ENCODE measurements at places on chromosomes 2 and 18.

GRCh38 chr2:37877457-37878315, 47.4 kb upstream of the RMDN2 start:
- peak; percentile 45 for DNase-seq

DNA sequence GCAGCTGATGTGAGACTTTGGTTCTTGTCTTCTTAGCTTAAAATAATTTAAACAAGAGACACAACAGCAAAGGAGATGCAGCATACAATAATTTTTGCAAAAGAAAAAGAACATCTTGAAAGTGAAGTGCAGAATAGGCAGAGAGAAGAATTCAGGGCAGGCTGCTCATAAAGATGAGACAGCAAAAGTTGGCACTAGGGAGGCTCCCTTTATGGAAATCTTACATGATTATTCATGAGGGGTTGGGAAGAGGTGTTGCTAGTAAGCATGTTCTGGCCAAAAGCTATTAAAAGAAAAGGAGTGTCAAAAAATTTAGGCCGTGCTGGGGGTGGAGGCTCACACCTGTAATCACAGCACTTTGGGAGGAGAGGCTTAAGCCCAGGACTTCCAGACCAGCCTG, 4.2 kb upstream of the ALPP start:
- DNase-seq, result no peak

- DNase-seq, result peak; percentile 77
Measured at GRCh38 chr2:230868161-230868946, 3.6 kb downstream of the ITM2C start.

DNA sequence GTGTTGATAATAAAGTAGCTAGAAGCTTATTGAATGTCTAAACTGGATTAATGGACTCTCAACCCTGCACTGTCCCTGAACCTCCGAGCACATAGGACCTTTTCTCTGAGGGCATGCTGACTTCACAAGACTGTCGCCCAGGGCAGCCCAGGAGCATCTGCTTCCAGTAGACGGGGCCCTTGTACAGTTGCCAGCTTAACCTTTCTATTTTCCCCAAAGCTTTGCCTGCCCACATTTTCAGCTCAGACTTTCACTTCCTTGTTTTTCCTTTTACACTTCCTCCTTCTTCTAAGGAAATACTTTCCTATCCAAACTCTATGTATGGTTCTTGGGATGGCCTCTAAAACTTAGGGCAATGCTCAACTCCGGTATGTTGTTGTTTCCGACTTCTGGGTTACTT, 1.3 kb downstream of the VWA3B start:
- DNase-seq, result no peak

- DNase-seq, result no peak
Measured at GRCh38 chr2:108412995-108413710, 35.4 kb downstream of the SULT1C4 start.

- DNase-seq, result no peak
Measured at GRCh38 chr2:85741833-85742455, 11.8 kb upstream of the ATOH8 start.

- DNase-seq, result no peak
Measured at GRCh38 chr2:99890568-99891427, 251.6 kb downstream of the AFF3 start.

- no peak for DNase-seq
Measured at GRCh38 chr2:126664639-126665038, 8.7 kb downstream of the GYPC start.

DNA sequence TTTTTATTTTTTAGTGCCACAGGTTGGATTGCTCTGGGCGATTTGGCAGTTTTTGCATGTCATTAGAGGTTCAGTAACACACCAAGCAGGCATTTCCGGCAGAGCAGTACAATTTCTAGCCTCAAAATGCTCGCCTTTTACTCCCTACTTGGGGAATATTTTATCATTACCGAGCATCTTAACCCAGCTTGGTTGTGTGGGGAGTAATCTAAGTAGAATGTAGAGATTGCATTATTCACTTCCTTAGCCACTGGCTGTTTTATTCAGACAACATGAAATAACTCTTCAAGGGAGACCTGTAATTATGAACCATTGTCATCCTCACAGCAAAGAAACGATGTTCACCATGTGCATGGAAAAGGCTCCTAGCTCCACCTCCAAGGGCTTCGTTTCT, 13.1 kb downstream of the GRP start:
- DNase-seq, result no peak

DNA sequence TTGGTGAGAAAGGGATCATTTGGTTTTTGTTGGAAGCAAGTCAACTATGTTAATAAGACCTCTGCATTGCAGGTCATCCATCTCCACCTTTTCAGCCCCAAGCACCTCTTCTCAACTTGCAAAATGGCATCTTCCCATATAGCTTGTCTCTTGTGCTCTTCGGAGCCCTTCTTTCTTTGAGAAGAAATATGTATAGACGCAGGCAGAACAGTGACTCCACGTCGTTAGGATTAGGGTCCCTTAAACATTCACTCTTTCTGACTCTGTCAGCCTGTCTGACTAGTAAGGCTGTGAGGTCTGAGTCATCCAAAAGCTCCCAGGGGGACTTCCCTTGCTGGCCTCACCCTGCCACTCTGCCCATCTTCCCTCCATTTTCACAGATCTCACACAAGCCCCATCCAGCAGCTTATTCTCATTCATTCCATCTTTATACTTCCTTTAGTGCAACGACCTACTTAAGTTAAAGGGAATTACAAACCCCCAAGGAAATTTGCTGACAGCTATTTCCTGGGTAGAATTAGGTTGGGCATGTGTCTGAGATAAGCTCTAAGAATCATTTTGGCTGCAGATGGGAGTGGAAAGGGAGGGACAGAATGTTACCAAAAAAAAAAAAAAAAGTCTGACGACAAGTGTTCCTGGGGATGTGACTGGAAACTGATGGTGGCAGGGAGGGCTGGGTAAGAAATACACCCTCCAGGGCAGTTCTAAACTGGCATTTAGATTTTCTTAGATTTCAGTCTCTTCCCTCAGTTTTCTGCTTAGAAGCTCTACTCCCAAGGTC, 37.7 kb upstream of the MEX3C start:
- DNase-seq, result peak; percentile 55

DNA sequence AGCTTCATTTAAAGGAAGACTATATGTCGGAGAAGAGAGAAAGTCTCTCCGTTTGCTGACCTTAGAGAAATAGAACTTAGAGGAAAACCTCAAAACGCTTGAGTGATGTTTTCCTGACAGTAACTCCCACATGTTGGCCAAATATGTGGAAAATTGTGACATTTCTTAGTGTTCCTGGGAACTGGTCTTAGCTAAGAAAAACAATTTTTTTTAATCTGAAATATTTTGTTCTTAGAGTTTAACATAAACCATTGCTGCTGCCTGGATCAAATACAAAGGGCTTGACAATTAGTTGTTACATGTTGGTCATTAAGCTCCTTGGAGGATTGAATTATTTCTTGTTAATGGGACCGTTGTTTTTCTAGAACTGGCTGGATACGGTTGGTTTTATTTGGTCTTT, 16.3 kb downstream of the DYNC2LI1 start:
- DNase-seq, result no peak

DNA sequence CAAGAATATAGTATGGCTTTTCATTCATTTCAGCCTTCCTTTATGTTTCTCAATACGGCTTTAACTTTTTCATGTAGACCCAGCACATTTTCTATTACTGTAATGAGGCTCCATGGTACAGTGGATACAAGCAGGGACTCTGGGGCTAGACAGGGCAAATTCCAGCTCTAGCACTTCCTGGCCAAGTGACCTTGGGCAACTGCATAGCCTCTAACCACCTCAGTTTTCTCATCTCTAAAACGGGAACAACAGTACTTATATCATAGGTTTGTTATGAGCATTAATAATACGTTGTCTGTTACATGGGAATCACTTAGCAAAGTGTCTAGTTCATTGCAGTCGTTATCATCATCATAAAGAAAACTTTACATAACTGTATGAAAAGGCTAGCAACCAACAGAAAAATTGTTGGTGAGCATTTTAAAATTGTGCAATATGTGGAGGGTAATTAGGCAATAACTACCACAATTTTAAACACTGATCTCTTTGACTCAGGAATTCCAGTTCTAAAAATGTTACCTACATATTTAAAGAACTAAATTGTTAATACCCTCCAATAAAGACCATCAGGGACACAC, 13.7 kb upstream of the RMDN2 start:
- DNase-seq, result no peak

DNA sequence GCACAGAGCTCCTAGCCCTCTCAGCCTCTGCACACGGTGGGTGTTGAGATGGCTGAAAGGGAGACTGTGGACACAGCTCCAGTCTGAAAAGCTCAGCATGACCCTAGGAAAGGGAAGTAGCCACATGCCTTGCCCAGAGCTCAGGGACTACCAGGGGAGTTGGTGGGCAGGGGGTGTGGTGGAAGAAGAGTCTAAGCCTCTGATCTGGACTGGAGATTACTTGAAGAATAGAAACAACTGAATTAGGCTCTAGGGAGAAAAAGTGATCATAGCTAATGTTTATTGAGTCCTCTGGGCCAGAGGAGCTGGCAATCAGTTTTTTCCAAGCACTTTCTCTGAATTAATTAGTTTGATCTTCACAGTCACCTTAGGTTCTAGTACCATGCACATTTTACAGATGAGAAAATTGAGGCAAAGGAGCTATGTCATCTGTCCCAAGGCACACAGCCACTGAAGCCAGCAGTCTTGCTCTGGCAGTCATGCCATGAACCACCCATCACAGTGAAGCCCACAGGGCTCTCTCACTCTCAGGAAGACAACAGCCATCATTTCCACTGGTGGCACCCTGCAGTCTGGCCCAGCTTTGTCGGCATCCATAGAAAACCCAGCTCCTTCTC, 10.3 kb downstream of the SDC1 start:
- no peak for DNase-seq

GRCh38 chr18:76592096-76592495, 97.1 kb upstream of the ZNF516 start:
- DNase-seq, result no peak

DNA sequence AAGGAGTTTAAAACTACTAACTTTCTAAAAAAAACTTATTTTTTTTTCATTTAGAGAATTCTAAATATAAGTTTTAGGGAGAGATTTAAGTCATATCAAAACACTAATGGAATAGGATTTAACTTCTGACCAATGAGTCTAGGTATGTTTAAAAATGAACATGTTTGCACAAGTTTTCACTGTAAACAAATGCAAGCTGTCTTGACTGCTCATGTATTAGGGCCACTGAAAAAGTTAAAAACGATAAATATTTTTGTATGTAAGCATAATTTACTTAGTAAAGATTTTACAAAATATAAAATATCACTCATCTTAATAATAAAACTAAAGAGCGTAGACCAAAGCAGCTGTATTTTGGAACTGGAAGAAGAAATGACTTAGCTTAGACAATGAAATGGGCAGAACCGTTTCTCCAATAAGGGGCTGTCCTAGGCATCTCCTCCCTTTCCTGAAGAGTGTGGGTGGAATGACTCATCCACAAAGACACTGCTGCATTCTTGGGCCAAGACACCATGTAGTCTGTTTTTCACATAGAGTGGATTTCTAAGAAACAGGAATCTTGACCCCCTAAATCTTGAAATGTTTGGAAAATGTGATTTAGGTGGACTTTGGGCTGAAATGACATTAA, 118.8 kb downstream of the MEP1B start:
- peak; percentile 11 for DNase-seq

DNA sequence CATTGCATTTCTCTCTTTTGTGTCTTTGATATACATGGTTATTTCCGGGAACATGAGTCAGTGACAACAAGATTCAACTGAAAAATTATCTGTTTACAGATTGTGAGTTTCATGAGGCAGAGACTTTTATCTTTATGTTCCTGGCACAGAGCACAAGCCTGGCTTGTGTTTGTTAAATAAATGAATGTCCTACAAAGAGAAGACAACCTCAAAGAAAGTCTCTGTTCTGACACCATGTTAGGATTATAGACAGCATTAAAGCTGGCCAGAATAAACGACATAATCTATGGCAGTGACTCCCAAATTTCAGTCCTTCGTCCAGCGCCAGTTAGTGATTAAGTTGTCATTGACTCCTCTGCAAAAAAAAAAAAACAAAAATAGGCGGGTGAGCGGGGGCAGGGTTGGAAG, 97.4 kb upstream of the DNAJC10 start:
- DNase-seq, result no peak

- no peak for DNase-seq
Measured at GRCh38 chr2:57516698-57517340, 529.8 kb upstream of the VRK2 start.

- peak; percentile 50 for DNase-seq
Measured at GRCh38 chr2:237154082-237154638, 68.5 kb downstream of the COPS8 start.

- DNase-seq, result no peak
Measured at GRCh38 chr18:76914796-76915195, 92.4 kb downstream of the ZNF236 start.

DNA sequence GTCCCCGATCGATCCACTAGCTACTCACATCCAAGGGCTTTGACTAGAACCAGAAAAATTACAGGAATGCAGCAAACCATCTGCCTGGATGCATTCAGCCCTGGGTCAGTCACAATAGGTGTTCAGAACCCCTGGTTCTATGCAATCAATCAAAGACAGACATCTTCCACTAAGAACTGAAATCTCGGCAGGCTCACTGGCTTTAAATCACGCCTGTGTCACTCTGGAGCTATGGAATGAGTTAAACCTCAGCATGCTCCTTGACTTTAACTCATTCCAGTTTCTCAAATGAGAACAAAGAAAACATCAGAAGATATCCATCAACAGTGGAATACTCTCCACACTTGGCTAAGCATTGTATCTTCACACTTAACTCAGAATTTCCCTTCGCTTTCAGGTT, 68.1 kb upstream of the SPTBN1 start:
- DNase-seq, result peak; percentile 32

- DNase-seq, result peak; percentile 69
Measured at GRCh38 chr18:22170421-22171257, 1.2 kb downstream of the GATA6 start.

DNA sequence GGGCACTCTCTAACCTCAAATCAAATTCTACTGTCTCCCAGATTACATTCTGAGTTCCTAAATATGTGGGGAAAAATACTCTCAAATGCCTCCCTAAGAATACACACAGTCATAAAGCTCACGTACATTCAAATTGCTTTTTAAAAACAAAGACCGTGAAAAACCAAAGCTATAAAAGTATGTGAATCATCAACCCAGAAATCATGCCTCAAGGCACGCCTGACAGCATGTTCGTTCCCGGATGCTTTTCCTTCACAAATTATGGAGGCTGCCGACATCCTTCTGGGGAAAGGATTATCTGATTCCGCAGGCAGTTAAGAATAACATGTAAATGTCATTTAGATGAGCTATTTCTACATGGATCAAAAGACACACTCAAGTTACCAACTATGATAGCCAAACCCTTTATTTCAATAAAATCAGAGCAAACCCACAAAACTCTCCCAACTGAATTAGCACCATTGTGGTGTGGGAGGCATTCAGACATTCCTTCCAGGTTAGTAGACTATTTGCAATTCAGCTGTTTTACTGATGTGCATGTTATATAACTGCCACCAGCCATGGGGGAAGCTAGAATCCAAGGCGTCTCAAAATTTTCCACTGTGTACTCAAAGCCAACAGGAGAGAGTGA, 398.2 kb upstream of the TRIB2 start:
- no peak for DNase-seq

DNA sequence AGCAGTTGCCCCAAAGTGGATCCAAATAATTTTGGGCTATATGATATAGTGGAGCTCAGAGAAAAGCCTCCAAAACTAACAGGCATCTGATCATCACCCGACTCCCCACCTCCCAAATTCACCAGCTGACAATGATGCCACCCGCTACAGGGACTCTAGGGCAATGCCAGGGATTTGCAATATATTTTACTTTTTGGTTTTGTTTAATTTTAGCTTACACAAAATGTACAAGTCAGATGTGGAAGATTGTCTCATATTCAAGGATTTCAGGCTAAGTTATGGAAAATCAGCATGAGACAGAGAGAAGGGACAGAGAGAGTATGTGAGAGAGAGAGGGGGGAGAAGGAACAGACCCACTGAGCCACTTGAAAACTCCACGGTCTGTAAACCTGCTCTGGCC, 187.4 kb downstream of the TMEM247 start:
- DNase-seq, result no peak

Measured in ELF-1 (cell line).